T-helper 22 cell (primary cell): ENCODE measurements at places on chromosomes 2 and 18.
A peak's percentile ranks its signal among the peaks of the same experiment; 100 is the strongest.

DNA sequence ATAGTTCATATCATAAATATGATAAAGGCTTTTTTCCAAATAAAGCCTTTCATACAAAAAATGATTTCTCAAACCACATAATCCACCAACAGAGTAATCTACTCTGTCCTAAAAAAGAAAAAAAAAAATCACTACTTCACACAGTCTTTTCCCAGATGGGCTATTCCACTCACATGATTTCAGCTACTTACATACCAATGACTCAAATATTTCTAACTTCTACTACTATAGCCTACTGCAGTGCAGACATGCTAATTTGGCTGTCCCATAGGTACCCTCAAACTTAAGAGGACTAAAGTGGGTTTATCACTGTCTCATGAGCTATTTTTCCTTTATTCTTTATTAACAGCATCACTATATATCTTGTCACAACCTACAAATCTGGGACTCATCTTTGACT lies 57.4 kb downstream of the SLC66A3 start:
- no peak for DNase-seq

GRCh38 chr2:143936848-143937722 lies 582.8 kb downstream of the ZEB2 start:
- no peak for DNase-seq

DNA sequence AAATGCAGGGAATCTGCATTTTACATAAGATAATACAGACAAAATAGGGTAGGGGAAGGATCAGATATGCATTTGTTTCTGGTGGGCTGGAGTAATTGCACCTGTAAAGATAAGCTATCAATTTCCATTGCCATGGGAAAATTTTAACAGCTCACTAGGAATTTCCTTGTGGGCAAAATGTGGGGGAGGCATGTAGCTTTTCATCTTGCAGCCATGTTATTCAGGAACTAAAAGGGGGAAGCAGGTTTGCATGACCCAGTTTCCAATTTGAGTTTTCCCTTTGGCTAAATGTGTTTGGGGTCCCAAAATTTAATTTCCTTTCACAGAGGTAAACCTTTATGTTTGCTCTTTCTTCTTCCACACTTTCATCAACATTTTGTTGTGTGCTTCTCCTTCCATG lies 624.4 kb downstream of the NYAP2 start:
- no peak for DNase-seq

GRCh38 chr2:163565192-163565591 lies 170.6 kb downstream of the FIGN start:
- DNase-seq, result no peak

DNA sequence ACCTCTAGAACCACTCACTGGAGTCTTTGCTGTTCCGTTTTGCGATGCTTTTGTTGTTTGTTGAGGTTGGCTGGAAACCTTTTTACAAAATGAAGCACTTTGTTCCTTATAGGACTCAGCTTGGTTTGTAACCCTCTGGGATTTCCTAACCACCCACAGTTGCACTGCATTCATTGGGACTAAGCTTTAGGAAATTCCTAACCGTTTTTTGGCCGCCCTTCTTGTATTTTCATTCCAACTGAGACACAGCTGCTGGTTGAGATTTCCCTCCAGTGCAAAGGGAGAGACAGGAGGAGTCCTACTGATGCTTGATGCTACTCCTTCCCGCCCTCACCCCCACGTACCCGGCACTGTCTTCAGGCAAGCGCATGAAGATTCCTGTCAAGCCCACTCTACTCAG lies 6.1 kb upstream of the DIPK1C start:
- no peak for DNase-seq

DNA sequence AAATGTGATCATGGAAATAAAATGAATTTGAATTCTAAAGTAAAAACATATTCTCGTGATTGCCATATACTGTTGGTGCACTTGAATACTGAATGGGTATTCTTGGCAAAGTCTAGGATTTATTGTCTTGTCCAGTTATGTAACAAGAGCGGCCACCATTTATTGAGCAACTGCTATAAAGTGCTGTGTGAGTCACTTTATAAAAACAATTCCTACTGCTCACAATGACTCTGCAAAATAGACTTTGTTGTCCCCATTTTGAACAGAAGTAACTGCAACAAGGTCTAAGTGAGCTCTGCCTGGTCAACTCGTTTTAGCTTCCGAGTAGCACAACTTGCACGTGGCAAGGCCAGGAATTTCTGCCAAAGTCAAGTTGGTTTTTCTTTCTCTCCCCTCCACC lies 995.6 kb upstream of the FANCL start:
- DNase-seq, result no peak

GRCh38 chr2:102080451-102081242 lies 61.9 kb upstream of the IL1R1 start:
- no peak for DNase-seq

- no peak for DNase-seq
These were observed 113.9 kb upstream of the CCDC68 start for GRCh38 chr18:55073116-55073515.

DNA sequence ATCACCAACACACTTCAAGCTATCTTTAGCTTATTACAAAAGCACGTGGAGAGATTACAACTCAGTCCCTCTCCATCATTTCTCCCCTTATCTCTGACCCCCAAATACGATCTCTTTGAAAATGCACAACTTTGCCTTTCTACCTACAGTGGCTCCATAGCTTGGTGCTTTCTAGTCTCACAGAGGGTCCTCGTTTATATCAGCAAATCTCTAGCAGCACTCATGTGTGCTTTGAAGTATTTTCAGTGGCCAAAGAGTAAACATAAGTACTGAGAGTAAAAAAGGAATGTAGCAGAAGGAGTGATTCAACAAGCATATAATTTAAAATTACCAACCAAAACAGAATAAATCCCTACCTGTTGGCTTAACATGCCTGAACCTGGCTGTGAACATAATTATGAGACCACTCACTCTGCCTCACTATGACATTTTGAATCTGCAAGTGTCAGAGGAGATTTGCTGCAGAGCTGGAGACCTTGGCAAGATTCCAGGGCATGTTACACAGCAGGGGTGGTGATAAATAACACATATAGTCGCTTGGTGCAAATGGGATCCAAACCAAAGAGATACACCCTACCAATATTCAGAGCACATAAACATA lies 54.6 kb downstream of the LAMA3 start:
- DNase-seq, result no peak

DNA sequence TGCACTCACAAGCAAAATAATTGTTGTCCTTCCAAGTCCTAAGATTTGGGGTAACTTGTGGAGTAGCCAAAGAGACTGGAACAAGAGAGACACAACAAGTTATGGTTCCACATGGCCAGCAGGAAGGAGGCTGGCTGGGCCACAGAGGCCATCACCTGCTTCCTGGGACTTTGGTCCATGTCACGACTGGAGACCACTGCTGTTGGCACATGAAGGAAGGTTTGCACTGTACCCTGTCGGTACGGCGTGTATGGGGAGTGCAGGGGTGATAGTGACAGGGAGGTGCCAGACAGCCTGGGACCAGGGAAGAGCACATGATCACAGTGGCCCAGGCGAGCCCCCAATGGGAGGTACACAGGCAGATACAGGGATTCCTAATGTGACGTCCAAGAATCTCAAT lies 15.5 kb downstream of the SLC66A2 start:
- no peak for DNase-seq

DNA sequence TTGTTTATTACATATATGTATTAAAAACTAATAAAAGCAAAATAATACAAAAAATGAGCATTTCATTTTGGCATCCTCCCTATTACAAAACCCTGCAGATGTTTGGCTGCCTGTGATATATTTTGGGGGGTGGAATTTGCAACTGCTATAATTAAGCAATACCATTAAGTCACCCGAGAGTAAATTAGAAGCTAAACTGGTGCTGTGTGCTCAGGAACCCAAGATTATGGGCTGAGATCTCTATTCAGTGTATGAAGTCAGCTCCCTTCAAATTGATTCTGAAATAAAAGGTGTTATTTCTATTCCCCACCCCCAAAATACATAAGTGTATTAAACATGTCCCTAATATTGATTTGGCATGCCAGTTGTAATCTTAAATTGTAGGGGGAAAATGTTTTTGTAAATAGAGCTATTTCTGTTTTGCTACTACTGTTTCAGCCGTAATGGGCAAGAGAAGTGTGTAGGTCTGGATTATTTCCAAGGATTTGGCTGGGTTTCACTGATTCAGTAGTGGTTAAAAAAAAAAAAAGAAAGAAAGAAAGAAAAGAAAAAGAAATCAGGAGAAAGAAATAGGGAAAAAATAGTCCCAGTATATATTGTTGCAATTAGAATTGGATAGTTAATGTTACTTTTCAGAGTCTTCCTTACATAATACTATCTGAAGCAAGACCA lies 110.9 kb downstream of the SS18 start:
- DNase-seq, result no peak

- no peak for DNase-seq
These were observed 40.6 kb downstream of the KIAA2012 start for GRCh38 chr2:202113571-202114142.

GRCh38 chr2:138779406-138779780 lies 797 bp downstream of the NXPH2 start:
- no peak for DNase-seq

- DNase-seq, result no peak
These were observed 97.1 kb downstream of the INHBB start for GRCh38 chr2:120442923-120443571.

- no peak for DNase-seq
These were observed 59.2 kb upstream of the CHST9 start for GRCh38 chr18:27244259-27244658.

DNA sequence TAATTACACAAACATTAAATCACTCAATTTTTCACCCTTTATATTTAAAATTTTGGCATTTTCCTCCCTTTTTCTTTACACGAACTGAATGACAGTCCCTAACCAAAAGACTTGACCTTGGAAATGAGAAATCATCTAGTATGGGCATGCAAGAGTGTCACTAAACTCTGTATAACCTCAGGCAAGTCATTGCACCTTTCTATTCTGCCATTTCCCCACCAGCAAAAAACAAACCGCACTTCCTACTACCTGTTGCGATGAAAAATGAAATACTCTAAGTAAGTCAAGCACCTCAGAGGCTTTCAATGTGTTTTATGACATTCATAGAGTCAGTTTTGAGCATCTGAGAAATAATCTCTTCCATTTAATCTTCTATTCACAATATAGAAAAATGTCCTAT lies 44.1 kb downstream of the ANKRD44 start:
- no peak for DNase-seq

DNA sequence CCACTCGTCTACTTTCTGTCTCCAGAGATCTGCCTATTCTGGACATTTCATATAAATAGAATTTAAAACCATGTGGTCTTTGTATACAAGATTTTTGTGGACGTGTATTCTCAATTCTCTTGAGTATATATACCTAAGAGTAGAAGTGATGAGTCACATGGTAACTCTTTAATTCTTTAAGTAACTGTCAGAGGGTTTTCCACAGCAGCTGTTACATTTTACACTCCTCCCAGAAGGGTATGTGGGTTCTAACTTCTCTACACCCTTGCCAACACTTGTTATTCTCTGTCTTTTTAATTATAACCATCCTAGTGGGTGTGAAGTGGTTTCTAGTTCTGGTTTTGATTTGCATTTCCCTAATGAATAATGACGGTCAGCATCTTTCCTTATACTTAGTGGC lies 70.9 kb downstream of the MAP3K20 start:
- no peak for DNase-seq

GRCh38 chr2:152718909-152719645 lies 657 bp downstream of the ARL6IP6 start:
- DNase-seq, result no peak

DNA sequence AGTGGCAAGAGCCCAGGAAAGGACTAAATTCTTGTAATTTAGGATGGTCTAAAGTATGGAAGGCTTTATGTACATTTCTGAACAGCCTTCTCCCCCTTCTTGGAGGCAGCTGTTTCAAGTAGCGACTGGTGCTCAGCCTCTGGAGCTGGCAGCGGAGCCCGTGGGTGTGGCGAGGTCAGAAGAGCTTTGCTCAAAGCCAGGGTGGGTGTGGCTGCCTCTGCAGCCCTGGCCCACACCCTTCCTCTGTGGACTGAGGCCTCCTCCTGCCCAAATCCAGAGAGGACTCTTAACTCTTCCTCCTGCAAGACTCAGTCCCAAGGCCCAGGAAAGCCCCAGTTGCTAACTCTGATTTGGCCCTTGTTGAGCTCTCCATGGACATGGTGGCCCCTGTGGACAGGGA lies 202.1 kb upstream of the REV1 start:
- DNase-seq, result no peak

- peak; percentile 30 for DNase-seq
These were observed 300.1 kb upstream of the TRIB2 start for GRCh38 chr2:12416600-12416999.

GRCh38 chr2:178105566-178105965 lies 6.7 kb upstream of the RBM45 start:
- DNase-seq, result no peak

GRCh38 chr2:200471324-200471848 lies 38.5 kb downstream of the KCTD18 start:
- peak; percentile 9 for DNase-seq

- DNase-seq, result no peak
These were observed 511.4 kb downstream of the RNF144A start for GRCh38 chr2:7428454-7429204.

DNA sequence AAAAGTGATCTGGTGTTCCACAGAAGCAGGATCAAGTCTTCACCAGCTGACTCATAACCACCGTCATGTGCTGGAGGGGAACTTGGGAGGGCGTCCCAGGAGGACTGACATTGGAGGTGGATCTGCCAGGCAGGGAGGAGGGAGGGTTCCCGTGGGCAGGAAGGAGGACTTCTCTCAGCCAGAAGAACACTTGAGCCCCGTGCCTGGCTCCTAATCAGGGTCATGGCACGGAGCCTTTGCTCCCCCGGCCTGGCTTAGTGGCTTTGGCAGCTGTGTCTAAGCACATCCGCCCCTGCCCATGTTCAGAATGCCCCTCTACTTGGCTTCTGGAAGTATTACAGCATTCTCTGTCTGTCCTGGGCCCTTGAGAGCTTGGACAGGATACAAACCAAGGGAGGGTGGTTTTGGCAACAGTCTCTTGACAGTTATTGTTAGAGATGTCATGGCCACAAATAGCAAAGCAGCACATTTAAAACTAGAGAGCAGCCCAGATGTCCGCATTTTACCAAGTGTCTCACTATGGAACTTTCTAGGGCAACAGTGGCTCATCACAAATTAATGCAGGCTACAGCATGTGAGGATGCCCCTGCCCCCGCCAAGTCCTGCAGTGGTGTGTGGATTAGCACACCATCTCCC lies 11.5 kb downstream of the PPP1R7 start:
- no peak for DNase-seq

GRCh38 chr2:215728504-215729065 lies 284.8 kb downstream of the MREG start:
- DNase-seq, result no peak

DNA sequence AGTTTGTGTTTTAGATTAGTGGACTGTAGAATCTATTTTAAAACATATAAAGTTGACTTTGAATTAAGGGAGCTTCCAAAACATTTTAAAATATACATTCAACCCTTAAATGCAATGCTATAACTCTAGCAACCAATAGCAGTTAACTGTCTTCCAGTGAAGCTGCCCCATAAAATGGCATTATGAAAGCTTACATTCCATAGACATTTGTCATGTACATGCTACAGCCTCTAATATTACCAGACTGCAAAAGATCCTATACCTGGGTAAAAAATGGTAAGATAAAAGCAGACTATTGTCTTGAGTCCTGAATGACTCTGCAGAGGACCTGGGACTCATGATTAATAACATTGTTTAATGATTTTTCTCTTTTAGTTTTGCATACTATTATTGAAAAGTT lies 489.4 kb downstream of the LRP1B start:
- no peak for DNase-seq

- DNase-seq, result no peak
These were observed 755 bp downstream of the NOL4 start for GRCh38 chr18:34223893-34224422.

- DNase-seq, result no peak
These were observed 151.3 kb downstream of the ZFP36L2 start for GRCh38 chr2:43075054-43075593.
